ENCODE measurements at places on chromosomes 16 and 17. TPM values are rescaled to one million over a fixed set of nuclear protein-coding genes. Genes with fewer than 3 reads are reported as not detected.

The SLC16A6 gene
- 0.18 TPM for polyA plus RNA-seq

The SLC35G6 gene
- not detected for polyA plus RNA-seq

The DHRS7C gene
- not detected for polyA plus RNA-seq

The LLGL2 gene
- polyA plus RNA-seq, result 11.8 TPM

The TSR3 gene
- 57.8 TPM for polyA plus RNA-seq

The KIF2B gene
- not detected for polyA plus RNA-seq

The CAMKK1 gene
- polyA plus RNA-seq, result 3.5 TPM

The KCNAB3 gene
- polyA plus RNA-seq, result 1.7 TPM

The LITAFD gene
- polyA plus RNA-seq, result not detected

The SRSF2 gene
- 109 TPM for polyA plus RNA-seq

The PPP1R27 gene
- not detected for polyA plus RNA-seq

The LMF1 gene
- 12.3 TPM for polyA plus RNA-seq

The HYDIN gene
- 0.67 TPM for polyA plus RNA-seq

The CX3CL1 gene
- polyA plus RNA-seq, result 8.9 TPM

The CYGB gene
- polyA plus RNA-seq, result 54.4 TPM

The FBXW10B gene
- 0.49 TPM for polyA plus RNA-seq

The GUCY2D gene
- polyA plus RNA-seq, result 0.15 TPM

The IST1 gene
- polyA plus RNA-seq, result 94.0 TPM

The MYH2 gene
- polyA plus RNA-seq, result not detected

The SLC39A11 gene
- polyA plus RNA-seq, result 6.1 TPM

The P2RX5 gene
- polyA plus RNA-seq, result 1.1 TPM

The SYCE1L gene
- 1.2 TPM for polyA plus RNA-seq

The CTRB1 gene
- polyA plus RNA-seq, result 9.4 TPM

The MYH13 gene
- polyA plus RNA-seq, result not detected

The PFAS gene
- polyA plus RNA-seq, result 20.7 TPM

The BCL6B gene
- 23.0 TPM for polyA plus RNA-seq

The GDPD1 gene
- polyA plus RNA-seq, result not detected

The CBFA2T3 gene
- 19.6 TPM for polyA plus RNA-seq

The CIITA gene
- 2.9 TPM for polyA plus RNA-seq

The SLC38A8 gene
- not detected for polyA plus RNA-seq

The RAP1GAP2 gene
- 17.9 TPM for polyA plus RNA-seq

The PRR14 gene
- polyA plus RNA-seq, result 27.8 TPM

The ITGAD gene
- polyA plus RNA-seq, result 0.09 TPM

The TBC1D3E gene
- not detected for polyA plus RNA-seq

The PRSS22 gene
- polyA plus RNA-seq, result 1.2 TPM
